ENCODE measurements at places on chromosomes 4 and X.

DNA sequence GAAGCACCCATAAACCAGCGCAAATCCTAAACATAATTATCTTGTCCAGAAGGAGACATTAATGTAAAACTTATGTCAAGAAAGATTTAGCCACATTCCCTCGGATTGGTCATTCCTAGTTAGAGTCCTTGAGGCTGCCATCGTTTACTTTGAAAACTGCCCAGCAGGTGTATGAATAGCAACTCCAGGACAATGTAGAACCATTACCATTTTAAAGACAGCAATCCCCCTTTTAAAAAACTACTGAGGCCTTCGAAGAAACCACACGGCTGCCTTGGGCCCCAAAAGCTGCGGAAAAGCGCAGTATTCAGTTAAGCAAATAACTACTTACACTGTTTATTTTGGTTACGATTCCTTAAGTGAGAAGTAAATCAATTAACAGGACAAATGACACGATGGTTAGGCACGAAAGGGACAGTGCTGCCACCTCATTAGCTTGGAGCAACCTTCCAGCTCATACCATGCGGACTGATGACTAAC, 822 bp upstream of the SGMS2 start:
- no peak for DNase-seq

DNA sequence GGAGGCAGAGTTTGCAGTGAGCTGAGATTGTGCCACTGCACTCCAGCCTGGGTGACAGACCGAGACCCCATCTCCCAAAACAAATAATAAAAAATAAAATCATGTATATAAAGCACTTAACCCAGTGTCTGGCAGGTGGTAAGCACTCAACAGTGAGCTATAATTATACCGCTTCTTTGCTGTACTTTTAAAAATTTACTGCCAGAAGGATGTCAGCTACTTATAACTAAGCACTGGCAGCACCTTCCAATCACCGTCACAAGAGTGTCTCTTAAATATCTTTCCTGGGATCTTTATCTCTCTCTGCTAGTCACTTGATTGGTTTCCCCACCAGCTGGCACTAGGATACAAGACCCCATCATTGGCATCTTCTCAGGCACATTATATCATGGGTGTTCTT, 53.9 kb upstream of the DAPP1 start:
- DNase-seq, result no peak

- DNase-seq, result no peak
Measured at GRCh38 chr4:71608678-71609071, 175.2 kb downstream of the GC start.

DNA sequence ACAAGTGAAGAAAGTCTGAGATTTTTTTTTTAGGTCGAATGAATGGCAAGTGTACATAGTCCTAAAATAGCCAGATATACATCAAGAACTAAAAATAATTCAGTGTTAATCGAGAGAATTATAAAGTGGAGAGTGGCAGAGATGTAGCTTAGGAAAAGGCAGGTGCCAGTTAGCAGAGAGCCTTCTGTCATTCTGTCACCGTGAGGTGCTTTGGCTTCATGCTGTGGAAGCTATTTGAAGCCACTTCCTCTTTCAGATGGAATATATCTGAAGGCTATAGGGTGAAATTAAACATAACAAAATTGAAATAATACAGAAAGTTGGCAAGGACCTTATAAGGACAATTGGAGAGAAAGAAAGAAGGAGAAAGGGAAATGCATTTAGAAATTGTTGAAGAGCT, 756.3 kb downstream of the CCSER1 start:
- no peak for DNase-seq

- DNase-seq, result no peak
Measured at GRCh38 chr4:185196437-185196836, 7.4 kb downstream of the CFAP97 start.

GRCh38 chr4:87268411-87268810, 48.0 kb upstream of the KLHL8 start:
- DNase-seq, result no peak

GRCh38 chr4:96016634-96017299, 176.9 kb downstream of the PDHA2 start:
- DNase-seq, result no peak

DNA sequence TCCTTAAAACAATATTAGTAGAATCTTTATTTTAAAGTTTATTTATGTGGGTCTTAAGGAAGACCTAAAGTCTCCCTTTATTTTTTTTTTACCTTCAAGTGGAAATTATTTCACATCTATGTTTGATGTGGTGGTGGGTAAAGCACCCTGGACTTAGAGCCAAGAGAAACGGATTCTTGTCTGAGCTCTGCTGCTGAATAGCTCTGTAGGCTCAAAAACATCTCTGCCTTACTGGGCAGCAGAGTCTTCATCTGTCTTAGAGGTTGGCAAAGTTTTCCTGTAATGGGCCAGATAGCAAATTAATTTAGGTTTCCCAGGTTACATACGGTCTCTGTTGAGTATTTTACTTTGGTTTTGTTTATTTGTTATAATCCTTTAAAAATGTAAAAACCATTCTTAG, 136.5 kb downstream of the CEP135 start:
- no peak for DNase-seq

DNA sequence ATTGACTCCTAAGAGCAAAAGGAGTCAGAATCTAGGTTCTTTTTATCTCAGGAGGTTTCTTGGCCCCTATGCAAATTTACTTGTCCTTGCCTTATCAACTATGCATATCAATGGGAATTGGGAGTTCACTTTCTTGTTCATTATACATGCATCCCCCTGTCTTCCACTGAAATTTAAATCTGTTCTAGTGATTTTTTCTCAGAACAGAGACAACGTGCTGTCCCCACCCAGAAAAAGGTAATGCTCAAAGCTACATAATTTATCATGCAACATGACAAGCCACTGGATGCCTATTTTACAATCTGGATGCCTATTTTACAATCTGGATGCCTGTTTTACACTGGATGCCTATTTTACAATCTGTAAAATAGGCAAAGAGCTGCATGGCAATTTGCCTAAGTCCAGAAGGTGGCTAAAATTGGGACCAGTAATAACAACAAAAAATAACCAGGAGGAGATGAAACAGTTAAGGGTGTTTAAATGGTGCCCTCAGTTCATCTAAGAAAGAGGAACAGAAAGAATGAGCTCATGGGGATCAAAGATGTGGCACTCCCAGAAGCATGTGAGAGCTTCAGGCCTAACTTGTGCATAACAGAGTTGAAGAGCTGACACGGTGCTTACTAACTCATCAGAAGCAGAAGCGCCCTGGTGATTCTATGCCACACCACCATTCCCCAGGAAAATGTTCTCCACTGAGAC, 537.8 kb upstream of the BOD1L1 start:
- no peak for DNase-seq

DNA sequence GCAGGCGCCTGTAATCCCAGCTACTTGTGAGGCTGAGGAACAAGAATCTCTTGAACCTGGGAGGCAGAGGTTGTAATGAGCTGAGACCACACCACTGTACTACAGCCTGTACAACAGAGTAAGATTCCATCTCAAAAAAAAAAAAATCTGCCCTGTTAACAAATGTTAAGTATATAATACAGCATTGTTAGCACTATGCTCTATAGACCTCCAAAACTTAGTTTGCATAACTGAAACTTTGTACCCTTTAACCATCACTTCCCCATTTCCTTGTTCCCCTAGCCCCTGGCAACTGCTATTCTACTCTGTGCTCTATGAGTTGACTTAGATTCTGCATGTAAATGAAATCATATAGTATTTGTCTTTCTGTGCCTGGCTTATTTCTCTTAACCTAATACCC, 76.7 kb downstream of the TAB3 start:
- DNase-seq, result no peak

DNA sequence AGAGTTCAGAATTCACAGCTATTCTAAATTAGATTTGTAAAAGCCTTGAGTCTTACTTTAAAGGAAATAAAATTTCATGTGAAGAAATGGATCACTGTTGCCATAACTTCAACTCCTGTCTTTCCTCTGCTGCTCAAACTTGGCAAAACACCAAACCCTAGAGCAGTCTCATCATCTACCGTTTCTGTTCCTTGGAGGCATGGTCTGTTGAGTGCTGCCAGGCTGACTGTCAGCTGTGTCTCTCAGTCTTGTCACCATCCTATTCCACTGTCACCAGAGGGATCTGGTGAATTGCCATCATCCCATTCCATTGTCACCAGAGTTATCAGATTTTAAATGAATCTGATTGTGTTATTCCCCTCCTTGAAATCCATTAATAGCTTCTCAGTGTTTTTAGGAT, 55.6 kb downstream of the STIM2 start:
- DNase-seq, result no peak

- DNase-seq, result no peak
Measured at GRCh38 chr4:81085979-81086378, 55.5 kb downstream of the BMP3 start.

GRCh38 chr4:141771889-141772830, 135.8 kb downstream of the IL15 start:
- DNase-seq, result no peak

GRCh38 chr4:154560419-154560801, 2.4 kb upstream of the FGB start:
- DNase-seq, result no peak

- DNase-seq, result no peak
Measured at GRCh38 chrX:134146493-134146892, 90.5 kb upstream of the CCDC160 start.

DNA sequence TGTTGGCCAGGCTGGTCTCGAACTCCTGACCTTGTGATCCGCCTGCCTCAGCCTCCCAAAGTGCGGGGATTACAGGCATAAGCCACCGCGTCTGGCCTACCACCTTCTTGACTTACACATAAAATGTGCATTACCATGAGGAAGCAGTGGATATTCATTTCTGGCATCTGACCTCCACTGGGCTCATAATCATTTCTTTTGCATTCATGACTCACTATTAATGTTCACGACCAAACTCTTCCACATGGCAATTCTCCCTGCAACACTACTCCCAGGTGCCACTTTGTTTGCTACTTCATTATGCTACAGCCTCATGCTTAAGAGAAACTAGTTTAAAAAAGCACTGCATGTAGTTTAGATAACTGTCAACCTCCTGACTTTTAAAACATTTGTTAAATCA, 22.7 kb downstream of the RASGEF1B start:
- DNase-seq, result no peak

- DNase-seq, result no peak
Measured at GRCh38 chrX:16797358-16797757, 11.1 kb downstream of the TXLNG start.

- DNase-seq, result no peak
Measured at GRCh38 chr4:13988353-13989305, 361.1 kb upstream of the BOD1L1 start.

- no peak for DNase-seq
Measured at GRCh38 chr4:156021298-156021697, 67.6 kb upstream of the CTSO start.

DNA sequence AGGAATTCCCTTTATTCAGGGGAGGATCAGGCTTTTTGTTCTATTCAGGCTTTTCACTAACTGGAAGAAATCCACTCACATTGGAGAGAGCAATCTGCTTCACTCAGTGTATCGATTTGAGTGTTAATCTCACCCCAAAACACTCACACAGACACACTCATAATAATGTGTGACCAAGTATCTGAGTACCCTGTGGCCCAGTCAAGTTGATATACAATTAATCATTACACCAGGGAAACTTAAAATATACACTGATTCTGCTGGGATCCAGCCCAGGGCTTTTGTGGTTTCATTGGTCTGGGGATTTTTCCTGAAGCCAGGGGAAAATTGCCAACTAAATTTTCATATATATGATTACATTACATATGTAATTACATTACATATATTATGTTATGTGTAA, 44.0 kb upstream of the GATB start:
- no peak for DNase-seq

- no peak for DNase-seq
Measured at GRCh38 chr4:1598206-1599025, 85.7 kb downstream of the FAM53A start.

DNA sequence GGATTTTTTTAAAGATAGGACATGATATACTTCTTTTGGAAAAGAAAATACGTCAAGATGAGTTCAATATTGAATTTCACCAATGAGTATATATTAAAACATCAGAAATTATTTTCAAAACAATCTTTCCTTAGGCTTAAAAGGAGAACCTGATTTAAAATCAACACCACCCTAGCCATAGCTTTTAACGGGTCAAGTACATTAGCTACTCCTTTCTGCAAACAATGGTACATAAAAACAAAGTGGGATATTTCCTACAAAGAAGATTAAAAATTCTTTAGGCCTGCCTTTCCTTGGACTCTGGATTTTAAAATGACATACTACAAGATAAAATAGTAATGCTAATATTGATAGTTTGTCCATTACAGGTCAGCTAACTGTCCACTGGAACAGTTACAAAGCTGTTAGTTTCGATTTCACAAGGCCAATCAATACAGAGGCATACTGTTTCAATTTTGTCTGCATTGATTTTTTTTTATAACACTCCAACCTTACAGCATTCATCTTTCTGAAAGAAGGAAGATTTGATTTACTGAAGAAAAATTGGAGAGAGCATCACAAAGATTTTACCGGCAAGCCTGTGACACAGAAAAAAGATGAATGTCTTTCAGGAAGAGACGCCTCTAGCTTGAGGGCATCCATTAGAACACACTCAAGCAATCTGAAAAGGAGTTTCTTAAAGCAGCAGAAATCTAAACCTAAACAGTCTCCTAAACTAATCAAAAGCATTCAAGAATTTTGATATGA, 97.2 kb downstream of the MAB21L2 start:
- DNase-seq, result no peak

DNA sequence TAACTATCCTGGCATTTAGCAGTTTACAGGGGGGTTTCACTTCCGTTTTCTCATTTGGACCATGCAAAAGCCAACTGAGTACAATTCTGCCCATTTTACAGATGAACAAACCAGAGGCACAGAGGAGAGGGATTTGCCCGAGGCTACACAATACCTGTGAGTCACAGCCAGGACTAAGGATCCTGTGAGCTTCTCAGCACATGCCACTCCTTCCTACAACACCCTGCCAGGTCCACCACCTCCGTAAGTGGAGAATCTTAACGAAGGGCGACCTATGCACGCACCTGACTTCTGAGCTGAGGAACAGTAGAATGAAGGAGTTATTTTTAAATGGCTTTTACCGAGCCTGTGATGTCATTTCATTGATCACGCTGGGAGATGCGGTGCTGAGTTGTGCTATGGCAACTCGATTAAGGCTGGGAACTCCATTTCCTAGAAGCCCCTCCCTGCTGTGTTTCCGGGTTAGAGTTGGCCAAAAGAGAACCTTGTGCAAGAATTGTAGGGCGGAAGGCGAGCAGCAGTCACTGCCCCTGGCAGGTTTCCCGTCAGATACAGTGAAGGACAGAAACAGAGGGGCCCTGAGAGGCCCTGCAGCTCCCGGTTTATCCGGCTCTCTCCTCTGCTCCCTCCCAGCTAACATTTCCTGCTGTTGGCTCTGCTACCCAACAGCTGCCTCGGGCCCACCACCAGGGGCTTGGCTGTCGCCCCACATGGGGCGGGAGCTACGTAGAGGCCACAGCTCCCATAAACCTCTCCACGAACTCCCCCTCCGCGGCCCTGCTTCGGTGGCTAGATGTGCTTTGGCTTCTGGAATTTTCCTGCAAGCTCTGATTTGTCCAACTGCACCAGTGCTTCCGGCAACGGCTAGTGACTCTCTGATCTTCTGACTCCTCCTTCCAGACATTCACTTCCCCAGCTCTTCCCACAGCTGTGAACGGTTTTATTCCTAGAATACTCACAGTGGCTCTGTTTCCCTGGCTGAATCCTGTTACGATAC, 75.1 kb upstream of the USP9X start:
- peak; percentile 57 for DNase-seq

- no peak for DNase-seq
Measured at GRCh38 chr4:140049024-140049848, 104.7 kb downstream of the MAML3 start.

GRCh38 chrX:72540318-72540717, 32.3 kb downstream of the HDAC8 start:
- no peak for DNase-seq

- no peak for DNase-seq
Measured at GRCh38 chrX:43003939-43004338, 226.0 kb upstream of the PPP1R2C start.

GRCh38 chrX:141969706-141970105, 66.0 kb downstream of the MAGEC1 start:
- DNase-seq, result no peak

All from C1 segment of cervical spinal cord (tissue), 14 donors.